ENCODE measurements at places on chromosomes 3 and 15. TPM values are rescaled to one million over a fixed set of nuclear protein-coding genes. Genes with fewer than 3 reads are reported as not detected.

Gene PTX3
- 0.59 TPM for total RNA-seq

Gene MAP3K13
- 65.5 TPM for total RNA-seq

DNA sequence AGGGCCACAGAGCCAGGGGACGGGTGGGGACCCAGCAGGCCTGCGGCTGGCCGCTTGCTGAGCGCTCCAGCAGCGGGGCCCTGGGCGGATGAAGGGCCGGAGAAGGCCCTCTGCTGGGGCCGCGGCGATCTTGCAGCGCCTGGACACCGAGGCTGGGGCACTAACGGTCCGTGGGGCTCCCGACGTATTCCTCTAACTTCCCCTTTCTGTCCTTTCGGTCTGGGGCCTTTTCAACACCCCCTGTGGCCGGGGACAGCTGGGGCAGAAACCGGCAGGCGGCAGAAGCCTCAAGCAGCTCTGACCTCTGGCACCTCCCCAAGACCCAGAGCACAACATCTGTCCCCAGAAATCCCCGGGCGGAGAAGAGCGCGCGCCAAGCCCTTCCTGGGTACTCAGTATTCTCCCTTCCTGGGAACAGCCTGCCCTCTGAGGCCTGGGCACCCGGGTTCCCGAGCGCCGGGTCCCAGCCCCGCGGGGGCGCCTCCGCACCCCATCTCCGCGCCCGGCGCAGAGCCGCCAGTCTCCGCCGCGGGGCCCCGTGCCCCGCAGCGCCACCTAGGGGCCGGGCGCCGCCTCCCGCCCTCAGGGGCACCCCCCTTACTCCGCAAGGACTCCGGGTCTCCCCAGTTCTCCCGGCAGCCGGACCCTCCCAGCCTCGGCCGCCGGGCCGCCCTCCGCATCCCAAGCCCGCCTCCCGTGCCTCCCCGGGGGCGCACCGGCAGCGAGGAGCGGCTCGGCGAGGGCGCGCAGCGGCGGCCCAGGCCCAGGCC is 582 bp upstream of the SLCO3A1 start:
- no peaks in the 10 kb centered on the region for H3K27me3 ChIP-seq
- peak; percentile 46 for DNase-seq

Gene P2RY13
- not detected for total RNA-seq

Data from PC-9 (cell line).